ENCODE measurements at places on chromosomes 1 and 21. TPM values are rescaled to one million over a fixed set of nuclear protein-coding genes. Genes with fewer than 3 reads are reported as not detected.

DNA sequence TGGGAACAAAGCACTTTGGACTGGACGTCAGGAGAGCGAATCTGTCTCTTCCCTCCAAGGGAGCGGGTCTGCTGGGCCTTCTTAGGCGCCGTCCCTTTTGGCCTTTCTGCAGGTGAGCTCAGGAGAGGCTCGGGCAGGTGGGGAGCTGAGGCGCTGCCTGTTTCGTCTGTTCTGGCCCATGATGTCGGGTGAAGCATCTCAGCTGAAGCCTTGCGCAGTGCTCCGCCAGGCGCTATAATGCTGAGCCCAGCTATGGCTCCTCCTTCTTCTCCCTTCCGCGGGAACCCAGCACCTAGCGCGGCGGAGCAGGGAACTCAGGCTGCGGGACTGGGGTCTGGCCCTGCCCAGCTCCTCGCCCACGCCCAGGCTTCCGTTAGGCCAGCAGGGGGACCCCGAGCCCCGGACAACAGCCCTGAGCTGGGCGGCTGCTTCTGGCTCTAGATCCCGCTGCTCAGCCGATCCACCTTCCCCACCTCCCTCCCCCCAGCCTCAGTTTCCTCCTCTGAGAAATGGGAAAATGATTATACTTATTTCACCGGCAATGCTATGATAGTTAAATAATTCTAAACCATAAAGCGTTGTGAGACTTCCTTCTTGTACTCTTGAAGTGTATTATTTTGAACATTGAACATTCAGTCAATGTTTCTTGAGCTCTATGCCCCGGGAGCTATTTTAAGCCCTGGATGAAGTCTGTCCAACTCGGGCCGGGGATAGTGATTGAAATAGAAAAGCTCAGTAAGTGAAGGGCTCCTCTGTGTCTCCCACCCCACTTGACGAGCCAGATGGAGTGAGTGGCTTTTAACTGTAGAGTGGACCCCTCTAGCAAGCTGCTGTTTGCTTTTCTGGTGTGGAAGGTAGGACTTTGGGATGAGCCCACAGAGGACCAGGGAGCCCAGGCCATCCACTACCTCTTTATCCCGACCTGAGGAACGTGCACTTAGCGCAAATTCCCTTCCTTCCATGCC is 9.6 kb upstream of the ADORA1 start:
- no peaks in the 10 kb centered on the region for H3K36me3 ChIP-seq
- no peak overlapping the region for H3K4me3 ChIP-seq
- H3K4me1 ChIP-seq: no peaks in the 10 kb centered on the region
- H3K27me3 ChIP-seq: peaks cover 41% of the 10 kb centered on the region
- H3K27ac ChIP-seq: no peak overlapping the region

GRCh38 chr1:200483491-200484143 is 73.8 kb upstream of the ZNF281 start:
- peaks cover 16% of the 10 kb centered on the region for H3K4me1 ChIP-seq
- peak; percentile 88 for DNase-seq
- no peaks in the 10 kb centered on the region for H3K36me3 ChIP-seq
- H3K27me3 ChIP-seq: peaks cover 24% of the 10 kb centered on the region

- no peaks in the 10 kb centered on the region for H3K4me1 ChIP-seq
- DNase-seq: no peak
- H3K4me3 ChIP-seq: no peak overlapping the region
- no peak overlapping the region for H3K27ac ChIP-seq
These were observed 39.9 kb downstream of the HSF2BP start for GRCh38 chr21:43619344-43619743.

DNA sequence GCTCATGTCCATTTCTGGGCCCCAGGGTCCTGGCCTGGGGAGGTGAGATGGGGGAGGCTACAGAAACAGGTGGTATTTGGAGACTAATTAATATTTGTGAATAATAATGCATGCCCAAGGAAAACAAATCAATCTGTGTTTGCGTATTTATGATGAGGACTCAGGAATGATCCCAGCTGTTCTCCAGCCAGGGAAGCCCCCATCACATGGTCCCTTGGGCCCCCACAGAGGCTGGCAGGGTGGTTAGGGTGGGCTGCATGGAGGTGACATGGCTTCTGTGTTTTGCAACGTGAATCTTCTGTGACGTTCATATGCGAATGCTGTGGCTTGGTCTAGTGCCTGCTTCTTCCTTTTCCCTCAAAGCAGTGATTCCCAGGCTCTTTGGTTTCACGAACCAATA is 10.5 kb downstream of the PTPRF start:
- no peaks in the 10 kb centered on the region for H3K27me3 ChIP-seq
- DNase-seq: no peak
- no peaks in the 10 kb centered on the region for H3K4me1 ChIP-seq

The PDPN gene
- total RNA-seq: not detected

DNA sequence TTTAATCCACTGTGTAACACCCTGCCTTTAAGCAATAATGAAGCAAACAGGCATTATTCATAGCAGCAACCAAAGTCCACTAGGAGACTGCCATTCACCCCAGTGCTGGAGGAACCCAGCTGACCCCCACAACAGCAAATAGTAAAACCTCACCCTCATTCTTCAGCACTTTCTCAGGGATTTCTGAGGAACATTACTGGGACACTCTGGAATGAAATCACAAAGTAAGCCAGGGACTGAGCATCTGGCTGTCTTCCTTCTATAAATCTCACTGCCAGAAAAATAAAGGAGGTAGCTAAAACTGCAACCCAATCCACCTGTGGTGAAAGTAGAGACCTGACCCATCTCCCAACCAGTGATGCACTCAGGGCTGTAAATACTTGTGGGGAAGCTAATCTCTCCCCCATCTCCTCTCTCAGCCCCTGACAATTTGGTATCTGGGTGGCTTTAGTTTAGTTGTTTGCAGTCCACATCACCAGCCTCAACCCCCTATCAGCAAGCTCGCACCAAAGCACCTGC is 47.1 kb downstream of the COL6A1 start:
- no peaks in the 10 kb centered on the region for H3K27me3 ChIP-seq
- DNase-seq: no peak

The FCRL4 gene
- not detected for total RNA-seq

- peaks cover 2% of the 10 kb centered on the region for H3K36me3 ChIP-seq
- H3K27me3 ChIP-seq: no peaks in the 10 kb centered on the region
- no peak overlapping the region for H3K4me3 ChIP-seq
- H3K4me1 ChIP-seq: peaks cover 26% of the 10 kb centered on the region
- H3K27ac ChIP-seq: no peak overlapping the region
These were observed 16.8 kb downstream of the APP start for GRCh38 chr21:26153758-26154157.

DNA sequence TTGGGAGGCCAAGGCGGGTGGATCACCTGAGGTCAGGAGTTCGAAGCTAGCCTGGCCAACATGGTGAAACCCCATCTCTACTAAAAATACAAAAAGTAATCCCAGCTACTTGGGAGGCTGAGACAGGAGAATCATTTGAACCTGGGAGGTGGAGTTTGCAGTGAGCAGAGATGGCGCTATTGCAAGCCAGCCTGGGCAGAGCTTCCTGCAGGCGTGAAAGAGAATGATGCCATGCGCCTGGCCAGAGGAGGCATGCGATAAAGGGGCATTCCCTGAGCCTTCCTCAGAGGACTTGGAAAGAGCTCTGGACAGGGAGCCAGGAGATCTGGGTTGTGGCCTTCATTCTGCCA is 3.2 kb downstream of the E2F2 start:
- peaks cover 39% of the 10 kb centered on the region for H3K36me3 ChIP-seq
- H3K27me3 ChIP-seq: peaks cover under 1% of the 10 kb centered on the region
- H3K4me3 ChIP-seq: peak overlapping the region; percentile 91
- DNase-seq: peak; percentile 42
- no peak overlapping the region for H3K27ac ChIP-seq
- peaks cover 60% of the 10 kb centered on the region for H3K4me1 ChIP-seq

DNA sequence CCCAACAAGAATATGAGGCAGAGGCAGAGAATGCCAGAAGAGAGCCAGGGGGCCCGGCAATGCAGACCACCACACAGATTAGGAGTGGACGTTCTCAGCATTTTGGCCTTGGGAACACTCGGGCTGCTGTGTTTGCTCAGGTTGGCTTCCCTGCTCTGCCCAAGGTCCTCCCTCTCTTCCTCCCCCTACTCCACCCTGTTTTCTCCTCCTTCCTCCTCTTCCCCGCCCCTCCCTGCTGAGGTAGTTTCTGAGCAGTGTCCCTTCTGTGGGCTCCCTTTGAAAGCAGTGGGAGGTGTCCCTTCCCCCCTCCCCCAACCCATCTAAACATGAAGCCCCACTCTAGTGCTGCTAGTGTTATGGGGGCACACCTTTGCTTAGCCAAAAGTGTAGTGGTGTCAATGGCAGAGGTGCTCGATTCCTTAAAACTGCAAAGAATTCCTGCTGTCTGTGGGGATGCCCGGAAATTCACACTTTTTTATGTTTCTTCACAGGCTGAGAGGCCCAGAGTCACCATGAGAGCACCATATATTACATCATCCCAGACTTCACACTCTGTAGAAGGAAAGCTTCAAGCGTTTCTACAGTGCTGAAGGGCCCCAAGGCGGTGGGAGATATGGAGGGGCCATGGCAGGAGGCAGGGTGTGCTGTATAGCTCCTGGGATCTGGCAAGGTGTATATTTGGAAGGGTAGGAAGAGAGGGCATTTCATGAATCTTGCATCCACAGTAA is at the start of gene HHIPL2:
HHIPL2 (minus strand) TSS at position 161 of the 728 bp plus-strand sequence; CDS start at position 101, 60 bp downstream.
- peaks cover 1% of the 10 kb centered on the region for H3K36me3 ChIP-seq
- H3K27ac ChIP-seq: no peak within 1 kb of the TSS

GRCh38 chr21:38219049-38219628 is 37.7 kb upstream of the KCNJ15 start:
- H3K4me3 ChIP-seq: no peak overlapping the region
- H3K27me3 ChIP-seq: no peaks in the 10 kb centered on the region
- H3K27ac ChIP-seq: no peak overlapping the region

- DNase-seq: no peak
- H3K36me3 ChIP-seq: no peaks in the 10 kb centered on the region
- peaks cover 3% of the 10 kb centered on the region for H3K4me1 ChIP-seq
These were observed 142.9 kb downstream of the FASLG start for GRCh38 chr1:172801771-172802322.

The REN gene
- not detected for total RNA-seq

The GFI1 gene
- total RNA-seq: 42.8 TPM

The PLA2G2D gene
- total RNA-seq: 0.19 TPM

- no peak overlapping the region for H3K27ac ChIP-seq
- no peaks in the 10 kb centered on the region for H3K4me1 ChIP-seq
- H3K36me3 ChIP-seq: no peaks in the 10 kb centered on the region
- peaks cover 18% of the 10 kb centered on the region for H3K27me3 ChIP-seq
- DNase-seq: no peak
- H3K4me3 ChIP-seq: no peak overlapping the region
These were observed 92.1 kb downstream of the UBE2U start for GRCh38 chr1:64295561-64295960.

DNA sequence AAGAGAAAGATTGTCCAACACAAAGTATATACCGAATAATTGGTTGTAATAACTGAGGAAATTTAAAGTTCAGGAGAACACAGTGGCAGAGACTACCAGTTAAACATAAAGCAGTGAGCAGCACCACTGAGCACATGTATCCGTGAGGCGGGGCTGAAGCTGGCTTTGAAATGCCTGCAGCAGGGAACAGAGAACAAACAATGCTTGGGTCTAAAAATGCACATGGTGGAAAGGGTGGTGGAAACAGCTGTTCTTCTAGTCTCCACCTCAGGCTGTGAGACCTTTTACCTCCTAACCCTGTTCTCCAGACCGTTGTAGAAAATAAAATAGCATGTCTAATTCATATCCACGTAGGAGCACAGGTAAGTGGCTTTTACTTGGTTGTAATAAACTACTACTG is 7.7 kb upstream of the GNG4 start:
- no peak overlapping the region for H3K27ac ChIP-seq
- H3K36me3 ChIP-seq: peaks cover 3% of the 10 kb centered on the region
- no peak for DNase-seq
- H3K27me3 ChIP-seq: peaks cover 25% of the 10 kb centered on the region

The MPL gene
- total RNA-seq: not detected

GRCh38 chr21:35197992-35198431 is 148.9 kb upstream of the RUNX1 start:
- H3K4me3 ChIP-seq: no peak overlapping the region
- peaks cover 41% of the 10 kb centered on the region for H3K4me1 ChIP-seq
- H3K36me3 ChIP-seq: no peaks in the 10 kb centered on the region
- no peaks in the 10 kb centered on the region for H3K27me3 ChIP-seq
- no peak for DNase-seq

The CCDC30 gene
- 1.4 TPM for total RNA-seq

DNA sequence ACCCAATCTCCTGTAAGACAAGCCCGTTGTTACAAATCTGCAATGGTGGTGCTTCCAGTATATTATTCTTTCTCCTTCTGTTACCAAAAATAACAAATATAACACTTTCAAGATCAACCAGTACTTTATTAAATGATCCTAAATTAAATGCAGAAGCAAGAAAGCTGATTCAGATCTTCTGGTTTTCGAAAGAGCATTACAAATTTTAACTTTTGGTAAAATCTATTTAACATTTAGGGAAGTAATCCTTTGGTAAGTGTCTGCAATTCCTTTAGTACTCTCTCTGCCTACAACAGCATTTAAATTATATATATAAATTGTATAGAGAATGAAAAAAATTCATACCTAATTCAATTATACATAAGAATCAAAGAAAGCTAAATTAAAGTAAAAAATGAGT is 198.6 kb upstream of the HMCN1 start:
- H3K4me1 ChIP-seq: peaks cover 6% of the 10 kb centered on the region
- no peaks in the 10 kb centered on the region for H3K36me3 ChIP-seq
- DNase-seq: no peak
- H3K27ac ChIP-seq: no peak overlapping the region
- no peaks in the 10 kb centered on the region for H3K27me3 ChIP-seq

The CELA2A gene
- total RNA-seq: not detected

DNA sequence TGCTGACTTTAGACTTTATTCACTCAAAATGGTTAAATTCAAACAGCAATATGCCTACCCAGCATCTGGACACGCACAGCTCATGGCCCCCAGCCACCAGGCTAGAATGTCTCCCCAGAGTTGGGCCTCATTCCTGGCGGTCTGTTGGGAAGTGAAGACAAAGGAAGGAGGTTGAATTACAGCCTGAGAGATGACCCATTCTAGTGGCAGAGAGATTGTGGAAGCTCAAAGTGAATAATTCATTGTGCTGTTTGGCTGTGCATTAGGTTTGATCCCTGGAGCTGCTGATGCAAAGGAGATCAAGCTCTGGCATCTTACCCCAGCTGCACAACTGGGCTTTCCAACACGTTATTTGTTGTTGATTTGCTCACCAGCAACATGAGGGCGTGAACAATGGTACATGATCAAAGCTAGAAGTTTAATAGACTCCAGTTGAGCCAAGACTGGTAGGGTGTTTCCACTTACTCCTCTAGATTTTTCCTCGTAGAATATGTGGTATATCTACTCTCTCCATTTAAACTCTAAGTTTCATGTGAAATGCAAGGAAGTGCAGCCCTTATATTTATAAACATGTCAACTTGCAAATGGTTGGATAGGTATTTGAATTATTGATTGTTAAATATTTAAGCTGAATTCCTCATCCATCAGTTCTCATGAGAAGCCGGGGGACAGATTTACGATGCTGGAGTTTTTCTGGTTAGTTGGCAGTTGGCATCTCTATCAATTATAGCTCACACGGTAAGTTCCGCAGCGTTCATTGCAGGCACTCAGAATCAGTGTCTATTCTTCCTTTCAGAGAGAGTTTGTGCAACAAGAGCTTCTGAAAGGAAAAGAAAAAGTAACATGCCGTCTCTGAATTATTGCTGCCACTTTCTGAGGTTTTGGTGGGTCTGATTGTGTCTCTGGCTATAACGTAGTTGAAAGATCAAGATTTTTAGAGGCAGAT is 222.7 kb downstream of the TM2D1 start:
- no peak overlapping the region for H3K4me3 ChIP-seq
- no peaks in the 10 kb centered on the region for H3K36me3 ChIP-seq
- DNase-seq: no peak
- no peaks in the 10 kb centered on the region for H3K4me1 ChIP-seq
- H3K27ac ChIP-seq: no peak overlapping the region

- H3K4me3 ChIP-seq: no peak overlapping the region
- no peaks in the 10 kb centered on the region for H3K36me3 ChIP-seq
- DNase-seq: no peak
- H3K27ac ChIP-seq: no peak overlapping the region
- H3K4me1 ChIP-seq: no peaks in the 10 kb centered on the region
These were observed 1180.3 kb upstream of the B3GALT2 start for GRCh38 chr1:194366705-194367104.

The ZNF593OS gene
- not detected for total RNA-seq

The TIAM1 gene
- total RNA-seq: 50.1 TPM
